ENCODE measurements at places on chromosomes 2 and 18.

- no peak for DNase-seq
Observed at GRCh38 chr18:7168408-7168807, 50.8 kb upstream of the LAMA1 start.

DNA sequence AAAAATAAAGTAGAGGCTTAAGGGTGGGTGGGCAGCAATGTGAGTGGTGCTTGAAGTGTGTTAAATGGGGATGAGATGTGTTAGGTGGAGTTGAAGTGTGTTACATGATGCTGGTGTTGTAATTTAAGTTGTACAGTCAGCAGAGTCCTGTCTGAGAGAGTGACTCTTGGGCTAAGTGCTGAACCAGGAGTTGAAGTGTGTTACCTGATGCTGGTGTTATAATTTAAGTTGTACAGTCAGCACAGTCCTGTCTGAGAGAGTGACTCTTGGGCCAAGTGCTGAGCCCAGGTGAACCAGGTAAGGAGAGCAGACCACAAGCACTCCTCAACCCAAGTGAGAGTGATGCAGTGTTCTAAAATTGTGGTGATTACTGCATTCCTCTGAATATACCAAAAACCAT is 40.6 kb downstream of the LCLAT1 start:
- no peak for DNase-seq

- no peak for DNase-seq
Observed at GRCh38 chr18:32060026-32060425, 31.6 kb upstream of the RNF138 start.

DNA sequence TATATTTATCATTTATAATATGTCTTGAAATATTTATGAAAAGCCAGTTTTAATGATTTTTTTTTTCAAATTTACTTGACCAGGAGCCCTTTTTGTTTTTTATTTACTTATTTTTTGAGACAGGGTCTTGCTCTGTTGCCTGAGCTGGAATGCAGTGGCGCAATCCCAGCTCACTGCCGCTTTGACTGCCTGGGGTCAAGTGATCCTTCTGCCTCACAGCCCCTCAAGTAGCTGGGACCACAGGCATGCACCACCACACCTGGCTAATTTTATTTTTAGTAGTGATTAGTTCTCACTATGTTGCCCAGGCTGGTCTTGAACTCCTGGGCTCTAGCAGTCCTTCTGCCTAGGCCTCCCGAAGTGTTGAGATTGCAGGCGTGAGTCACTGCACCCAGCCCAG is 5.7 kb downstream of the EPB41L5 start:
- no peak for DNase-seq

- no peak for DNase-seq
Observed at GRCh38 chr2:111178730-111179405, 58.2 kb downstream of the BCL2L11 start.

DNA sequence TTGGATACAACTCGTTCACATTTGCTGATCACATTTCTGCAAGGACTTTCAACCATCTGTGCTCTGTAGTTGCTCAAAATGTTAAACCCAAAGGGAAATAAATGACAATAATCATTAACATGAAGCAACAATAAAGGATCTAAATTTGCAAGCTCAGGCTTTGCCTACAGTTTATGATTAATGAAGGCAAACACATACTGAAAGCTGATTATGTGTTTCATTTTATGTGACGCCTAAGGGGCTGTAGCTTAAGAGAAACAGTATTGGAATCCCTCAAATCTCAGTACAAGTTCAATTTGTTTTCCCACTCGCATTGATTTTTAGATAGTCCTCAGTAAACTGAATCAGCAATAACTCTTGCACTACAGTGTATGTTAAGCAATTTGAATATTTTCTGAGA is 160.3 kb upstream of the FSIP2 start:
- DNase-seq, result no peak

- DNase-seq, result peak; percentile 7
Observed at GRCh38 chr2:148906124-148906523, 31.1 kb downstream of the KIF5C start.

DNA sequence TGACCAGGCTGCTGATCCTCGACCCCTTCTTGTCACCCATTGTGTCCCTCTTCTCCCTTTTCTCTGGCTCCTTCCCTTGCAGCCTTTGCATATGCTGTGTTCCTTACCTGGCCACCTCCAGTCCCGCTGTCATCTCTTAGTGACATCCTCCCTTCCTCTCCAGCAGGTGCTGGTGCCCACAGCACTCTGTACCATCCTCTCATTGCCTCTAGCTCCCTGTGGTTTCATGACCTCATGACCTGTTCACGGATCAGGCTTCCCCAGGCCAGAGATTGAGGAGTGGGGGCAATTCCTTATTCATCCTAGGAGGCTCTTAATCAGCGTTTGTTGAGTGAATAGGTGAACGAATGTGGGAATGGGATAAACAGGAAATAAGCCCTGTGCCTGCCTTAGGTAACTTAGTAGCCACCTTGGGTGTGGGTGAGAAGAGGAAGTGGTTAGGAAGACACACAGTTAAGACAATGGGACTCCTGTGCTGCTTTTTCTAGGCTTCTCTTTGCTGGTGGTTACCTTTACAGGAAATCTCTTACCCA is 35.5 kb downstream of the ITGA6 start:
- DNase-seq, result no peak

Data from cardiac fibroblast (primary cell).